Kidney (tissue), 22 donors: ENCODE measurements at places on chromosomes 13 and 19. TPM values are rescaled to one million over a fixed set of nuclear protein-coding genes. Genes with fewer than 3 reads are reported as not detected.

Gene FREM2
- 16.9 TPM for total RNA-seq

Gene ASF1B
- total RNA-seq = 1.8 TPM

DNA sequence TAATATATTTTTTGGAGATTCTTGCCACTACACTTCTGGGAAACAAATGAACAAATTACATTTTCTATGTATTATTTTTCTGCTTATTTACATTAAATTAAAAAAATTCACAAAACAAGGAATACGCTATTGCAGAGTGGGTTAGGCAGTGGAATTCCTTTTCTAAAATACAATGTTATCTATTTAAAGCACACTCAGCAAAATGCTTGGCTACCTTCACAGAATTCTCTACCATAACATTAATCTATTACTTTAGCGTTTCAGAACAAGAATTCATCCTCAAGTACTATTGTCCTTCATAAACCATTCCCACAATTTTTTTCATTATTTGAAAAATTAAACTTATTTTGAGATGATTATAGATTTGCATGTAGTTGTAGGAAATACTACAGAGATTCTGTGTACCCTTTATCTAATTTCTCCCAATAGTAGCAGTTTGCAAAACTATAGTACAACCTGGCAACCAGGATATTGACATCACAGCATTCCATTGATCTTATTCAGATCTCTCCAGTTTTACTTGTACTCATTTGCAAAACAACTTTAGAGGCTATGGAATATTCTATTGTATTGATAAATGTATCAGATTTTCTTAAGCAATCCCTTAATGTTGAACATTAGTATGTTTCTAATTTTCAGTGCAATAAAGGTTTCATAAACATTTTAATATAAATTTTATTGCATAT is 120.9 kb downstream of the DLEU7 start:
- no peak for DNase-seq

DNA sequence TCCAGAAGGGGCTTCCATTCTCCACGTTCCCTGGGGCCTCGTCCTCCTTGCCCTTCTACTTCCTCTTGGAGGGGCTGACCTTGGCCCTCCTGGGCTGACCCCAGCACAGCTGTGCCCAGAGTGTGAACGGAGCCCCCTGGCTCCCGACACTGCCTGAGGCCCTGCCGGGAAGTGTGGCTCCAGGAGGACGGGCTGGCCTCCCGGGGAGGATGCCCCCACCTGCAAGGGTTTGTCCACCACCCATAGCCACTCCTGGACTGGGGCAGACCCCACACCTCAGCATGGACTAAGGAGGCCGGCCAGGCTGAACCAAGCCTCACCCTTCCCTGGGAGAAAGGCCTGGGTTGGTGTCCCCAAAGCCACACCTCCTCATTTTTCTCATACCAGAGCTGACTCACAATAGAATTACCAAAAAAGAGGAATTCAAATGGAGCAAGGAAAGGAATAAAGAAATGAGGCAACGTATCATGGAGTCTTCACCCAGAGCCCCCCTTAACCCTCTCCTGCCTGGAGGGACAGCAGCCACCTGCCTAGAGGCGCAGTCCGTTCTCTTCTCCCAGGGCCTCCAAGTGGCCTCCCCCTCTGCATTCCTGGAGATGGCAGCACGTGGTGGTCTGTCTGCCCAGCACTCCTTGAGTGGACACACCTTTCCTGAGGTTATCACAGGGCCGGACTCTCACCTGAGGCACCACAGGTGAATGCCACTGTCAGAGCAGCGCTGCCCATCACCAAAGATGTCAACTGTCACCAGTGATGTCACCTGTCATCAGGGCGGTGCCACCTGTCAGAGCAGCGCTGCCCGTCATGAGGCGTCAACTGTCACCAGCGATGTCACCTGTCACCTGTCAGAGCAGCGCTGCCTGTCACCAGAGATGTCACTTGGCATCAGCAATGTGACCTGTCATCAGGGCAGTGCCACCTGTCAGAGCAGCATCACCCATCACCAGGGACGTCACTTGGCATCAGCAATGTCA is 3.1 kb upstream of the C13orf46 start:
- no peak for DNase-seq

- no peak for DNase-seq
These were observed 1.3 kb downstream of the MAN2B1 start for GRCh38 chr19:12665281-12665573.

- DNase-seq = no peak
These were observed 24.1 kb downstream of the SPC24 start for GRCh38 chr19:11131471-11131870.

GRCh38 chr13:86510792-86511191 is 711.6 kb upstream of the SLITRK6 start:
- no peak for DNase-seq

DNA sequence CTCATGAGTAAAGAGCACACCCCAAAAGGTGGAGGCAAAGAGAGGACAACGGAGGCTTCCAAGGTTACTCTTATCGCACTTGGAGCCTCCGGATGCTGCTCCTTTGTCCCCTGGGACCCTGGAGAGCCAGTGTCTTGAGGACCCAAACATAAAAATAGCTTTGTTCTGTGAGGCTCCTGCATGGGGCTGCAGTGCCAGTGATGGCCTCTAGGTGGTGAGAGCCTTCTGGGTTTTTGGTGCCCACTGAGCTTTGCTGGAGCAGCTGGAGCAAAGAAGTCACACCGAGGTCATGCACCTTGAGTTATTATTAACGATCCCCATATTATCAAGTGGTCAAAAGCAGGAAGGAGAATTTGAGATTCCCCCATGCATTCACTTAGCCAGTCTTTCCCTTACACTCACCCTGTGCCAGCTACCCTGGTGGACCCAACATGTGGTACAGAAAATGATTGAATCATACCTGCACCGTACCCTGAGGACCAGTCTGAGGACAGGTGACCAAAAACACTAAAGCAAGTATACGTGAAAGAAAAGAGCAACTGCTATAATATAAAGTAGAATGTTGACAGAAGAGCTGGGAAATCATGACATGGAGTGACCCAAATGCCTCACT is 41.5 kb downstream of the ZNF682 start:
- peak; percentile 8 for DNase-seq

GRCh38 chr19:3120611-3121276 is 15.1 kb upstream of the GNA15 start:
- DNase-seq = no peak

DNA sequence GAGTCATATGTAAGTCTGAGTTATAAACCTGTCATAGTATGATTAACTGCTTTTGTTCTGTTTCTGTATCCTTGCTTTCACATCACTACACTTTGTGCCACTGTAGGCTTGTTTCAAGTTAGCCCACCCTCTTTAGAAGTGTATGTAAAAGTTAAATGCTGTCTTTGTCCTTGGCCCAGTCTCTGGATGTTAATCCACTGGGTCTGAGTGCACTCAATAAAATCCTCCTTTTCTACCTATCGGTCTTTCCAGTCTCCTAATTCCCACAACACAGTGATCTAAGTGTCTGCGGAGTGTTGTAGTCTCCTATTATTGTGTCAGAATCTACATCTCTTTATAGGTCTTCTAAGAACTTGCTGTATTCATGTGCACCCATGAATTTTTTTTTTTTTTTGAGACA is 14.1 kb downstream of the ZNF429 start:
- DNase-seq = no peak
